Mesenteric fat pad (tissue), 1 donor: ENCODE measurements at places on chromosomes 12 and 14. TPM values are rescaled to one million over a fixed set of nuclear protein-coding genes. Genes with fewer than 3 reads are reported as not detected.

Gene PPP4R4
- total RNA-seq, result 0.13 TPM

Gene SMCO3
- total RNA-seq, result not detected

Gene WASHC3
- total RNA-seq, result 51.7 TPM

Gene SERPINA10
- not detected for total RNA-seq

Gene CCDC38
- total RNA-seq, result not detected

Gene STYK1
- total RNA-seq, result not detected

Gene SETD3
- 61.5 TPM for total RNA-seq

Gene MOK
- total RNA-seq, result 13.9 TPM

Gene CNIH1
- total RNA-seq, result 101 TPM

Gene RNASE2
- 8.7 TPM for total RNA-seq

Gene HOXC12
- not detected for total RNA-seq

Gene ESRRB
- total RNA-seq, result 0.22 TPM

Gene ERG28
- 6.2 TPM for total RNA-seq

Gene TMEM229B
- 1.7 TPM for total RNA-seq

Gene GRIP1
- 1.6 TPM for total RNA-seq

Gene CRIP1
- 64.8 TPM for total RNA-seq

Gene SDR9C7
- total RNA-seq, result not detected

Gene ACSM4
- total RNA-seq, result not detected
